ENCODE measurements at places on chromosomes 7 and 10.

GRCh38 chr7:17530244-17530643 lies 231.8 kb downstream of the AHR start:
- no peak for DNase-seq

DNA sequence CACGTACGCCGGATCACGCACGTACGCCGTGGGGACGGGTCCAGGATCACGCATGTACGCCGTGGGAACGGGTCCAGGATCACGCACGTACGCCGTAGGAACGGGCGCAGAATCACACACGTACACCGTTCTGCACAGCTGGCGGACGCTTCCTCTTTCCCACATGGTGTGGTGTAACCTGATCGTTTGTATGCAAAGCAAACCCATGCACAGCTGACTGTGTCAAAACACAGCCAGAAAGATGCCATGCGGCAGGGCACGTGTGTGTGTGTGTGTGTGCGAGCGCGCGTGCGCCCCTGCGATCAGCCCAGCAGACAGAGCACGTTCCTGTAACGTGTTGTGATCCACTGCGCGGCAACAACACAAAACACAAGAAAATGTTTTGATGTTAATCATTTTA lies 573.6 kb downstream of the DNAJB6 start:
- no peak for DNase-seq

DNA sequence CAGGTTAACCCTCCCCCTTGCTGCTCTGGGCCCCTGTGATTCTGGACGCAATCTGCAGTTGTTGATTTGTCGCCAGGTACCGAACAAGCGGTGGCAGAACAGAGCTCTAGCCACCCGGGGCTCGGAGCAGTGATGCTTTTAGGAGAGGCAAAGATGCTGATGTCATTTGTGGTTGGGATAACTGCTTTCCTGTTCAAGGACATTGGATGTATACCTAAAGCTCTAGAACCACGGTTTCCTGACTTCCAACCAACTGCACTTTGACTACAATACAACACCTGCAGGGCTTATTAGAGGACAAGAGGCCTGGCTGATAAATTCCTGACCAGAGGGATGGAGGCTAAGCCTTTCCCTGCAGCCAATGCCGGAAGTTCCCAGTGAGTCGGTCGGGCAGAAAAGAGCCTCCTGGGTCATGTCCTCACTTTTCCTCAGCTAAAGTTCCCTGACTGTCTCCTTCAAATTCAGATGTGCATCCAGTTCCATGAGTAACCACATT lies 6.5 kb upstream of the RBM20 start:
- no peak for DNase-seq

DNA sequence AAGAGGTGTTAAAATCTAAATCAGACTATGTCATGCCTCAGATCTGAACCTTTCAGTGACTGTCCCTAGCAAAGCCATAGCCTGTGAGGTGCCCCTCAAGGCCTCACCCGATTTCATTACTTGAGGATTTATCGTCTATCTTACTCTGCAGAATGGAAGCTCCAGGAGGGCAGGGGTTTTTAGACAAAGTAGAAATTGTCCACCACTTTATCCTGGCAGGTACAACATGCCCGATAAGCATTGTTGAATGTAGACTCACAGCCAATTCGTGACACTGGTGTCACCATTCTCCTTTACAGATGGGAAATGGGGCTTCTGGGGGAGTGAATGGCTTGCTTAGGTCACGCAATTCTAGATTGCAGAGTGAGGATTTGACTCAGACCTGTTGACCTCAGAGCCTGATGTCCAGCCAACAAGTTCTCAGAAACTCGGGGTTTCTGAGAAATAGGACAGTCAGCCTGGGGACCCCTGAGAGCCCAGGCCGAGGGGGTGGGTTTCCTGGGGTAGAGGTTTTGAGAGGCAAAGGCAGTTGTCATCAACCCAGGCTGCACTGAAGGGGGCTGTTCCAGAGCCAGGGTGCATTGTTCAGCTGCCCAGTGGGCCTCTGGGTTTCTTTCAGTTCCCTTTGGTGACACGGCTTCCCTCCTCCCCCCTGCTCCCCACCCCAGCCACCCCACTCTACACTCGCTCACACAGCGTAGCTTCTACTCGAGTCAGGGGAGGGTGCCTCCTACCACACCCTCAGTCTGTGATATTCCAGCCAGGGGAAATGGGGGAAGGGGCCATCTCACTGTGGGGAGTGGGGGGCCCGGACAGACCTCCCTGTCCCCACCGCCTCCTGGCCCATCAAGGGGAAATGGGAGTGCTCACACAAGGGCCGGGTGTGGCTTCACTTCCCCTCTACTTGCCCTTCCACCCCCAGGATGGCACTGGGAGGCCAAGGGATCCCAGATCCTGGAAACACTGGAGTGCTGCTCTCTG lies 3.1 kb upstream of the IRF5 start:
- no peak for DNase-seq

- no peak for DNase-seq
Measured at GRCh38 chr7:145016068-145016467, 180.2 kb upstream of the TPK1 start.

DNA sequence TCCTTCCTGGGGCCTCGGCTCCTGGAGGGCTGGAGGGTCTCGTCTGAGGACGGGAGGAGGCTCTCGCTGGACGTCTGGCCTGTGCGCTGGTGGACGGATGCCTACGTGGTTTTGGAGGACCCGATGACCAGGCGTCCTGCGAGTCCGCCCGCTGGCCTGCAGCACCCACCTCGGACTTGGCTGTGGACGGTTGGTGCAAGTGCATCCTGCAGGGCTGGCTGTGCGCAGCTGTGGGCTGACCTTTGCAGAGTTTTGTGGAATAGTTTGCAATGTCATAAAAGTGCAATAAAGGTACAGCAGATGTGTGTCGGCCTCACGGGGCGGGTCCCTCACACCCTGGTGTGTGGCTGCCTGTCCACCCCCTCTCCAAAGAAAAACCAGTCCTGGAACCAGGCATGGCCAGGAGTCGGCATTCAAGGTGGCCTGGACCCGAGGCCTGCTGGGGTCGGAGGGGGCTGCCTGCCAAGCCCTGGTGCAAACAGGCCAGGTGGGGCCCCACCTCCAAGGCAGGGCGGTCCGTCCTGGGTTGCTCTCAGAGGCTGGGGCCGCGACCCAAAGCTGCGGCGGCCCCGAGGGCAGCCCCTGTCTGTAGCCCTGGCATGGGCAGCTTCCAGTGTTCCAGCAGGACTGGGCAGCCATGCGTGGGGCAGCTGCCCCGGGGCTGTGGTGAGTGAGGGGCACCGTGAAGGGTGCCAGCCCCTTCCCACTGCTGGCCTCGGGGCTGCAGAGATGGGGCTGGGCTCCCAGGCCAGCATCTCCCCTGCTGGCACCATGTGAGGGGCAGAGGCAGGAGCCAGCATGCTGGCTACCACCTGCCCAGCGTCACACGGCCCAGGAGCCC lies 29.3 kb upstream of the FOXL3 start:
- no peak for DNase-seq

GRCh38 chr10:71795248-71795647 lies 21.9 kb upstream of the VSIR start:
- no peak for DNase-seq

- DNase-seq = no peak
Measured at GRCh38 chr10:117928741-117929140, 118.0 kb downstream of the RAB11FIP2 start.

- DNase-seq = no peak
Measured at GRCh38 chr10:70174058-70174741, 3.9 kb upstream of the SAR1A start.

GRCh38 chr10:28365840-28366239 lies 63.0 kb upstream of the MPP7 start:
- DNase-seq = no peak

DNA sequence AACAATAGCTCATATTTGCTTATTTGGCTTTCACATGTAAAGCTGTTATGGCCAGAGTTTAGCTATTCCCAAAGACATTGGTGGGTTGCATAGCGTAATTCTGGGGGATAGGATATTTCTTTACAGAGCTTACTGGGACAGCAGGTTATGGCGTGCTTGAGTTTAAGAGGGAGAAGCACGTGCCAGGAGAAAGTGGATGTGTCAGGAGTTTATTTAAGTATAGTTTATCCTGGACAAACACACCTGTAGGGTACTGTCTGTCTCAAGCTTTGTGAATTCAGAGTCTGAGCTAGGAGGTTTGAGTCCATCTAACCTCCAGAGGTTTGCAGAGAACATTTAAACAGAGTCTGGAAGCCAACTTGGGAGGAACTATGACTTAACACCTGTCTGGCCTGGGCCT lies 21.3 kb downstream of the GBF1 start:
- DNase-seq = no peak

- DNase-seq = no peak
Measured at GRCh38 chr7:30276203-30276900, 8.0 kb upstream of the ZNRF2 start.

DNA sequence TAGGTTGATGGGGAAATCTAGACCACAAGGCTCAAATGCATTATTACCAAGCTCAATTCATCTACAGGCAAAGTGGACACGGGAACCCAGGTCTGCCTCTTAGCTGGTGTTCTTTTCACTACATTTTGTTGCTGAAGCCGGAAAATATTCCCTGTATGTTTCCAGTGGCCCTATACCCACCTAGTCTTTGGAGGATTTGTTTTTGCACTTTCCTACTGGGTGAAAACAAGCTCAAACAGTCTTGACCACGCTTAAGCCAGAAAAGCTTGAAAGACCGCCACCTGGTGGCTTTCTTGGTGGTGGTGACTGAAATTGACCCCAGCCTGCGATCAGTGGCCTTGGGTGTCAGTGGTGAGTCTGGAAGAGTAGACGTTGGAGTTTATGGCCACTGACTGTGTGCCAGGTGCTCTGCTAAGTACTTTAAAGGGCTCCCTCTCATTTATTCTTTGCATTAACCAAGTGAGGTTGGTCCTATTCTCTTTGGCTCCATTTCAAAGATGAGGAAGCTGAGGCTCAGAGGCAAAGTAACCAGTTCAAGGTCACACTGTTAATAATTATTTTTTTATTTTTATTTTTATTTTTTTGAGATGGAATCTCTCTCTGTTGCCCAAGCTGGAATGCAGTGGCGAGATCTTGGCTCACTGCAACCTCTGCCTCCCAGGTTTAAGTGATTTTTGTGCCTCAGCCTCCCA lies 11.1 kb upstream of the CRTAC1 start:
- no peak for DNase-seq

DNA sequence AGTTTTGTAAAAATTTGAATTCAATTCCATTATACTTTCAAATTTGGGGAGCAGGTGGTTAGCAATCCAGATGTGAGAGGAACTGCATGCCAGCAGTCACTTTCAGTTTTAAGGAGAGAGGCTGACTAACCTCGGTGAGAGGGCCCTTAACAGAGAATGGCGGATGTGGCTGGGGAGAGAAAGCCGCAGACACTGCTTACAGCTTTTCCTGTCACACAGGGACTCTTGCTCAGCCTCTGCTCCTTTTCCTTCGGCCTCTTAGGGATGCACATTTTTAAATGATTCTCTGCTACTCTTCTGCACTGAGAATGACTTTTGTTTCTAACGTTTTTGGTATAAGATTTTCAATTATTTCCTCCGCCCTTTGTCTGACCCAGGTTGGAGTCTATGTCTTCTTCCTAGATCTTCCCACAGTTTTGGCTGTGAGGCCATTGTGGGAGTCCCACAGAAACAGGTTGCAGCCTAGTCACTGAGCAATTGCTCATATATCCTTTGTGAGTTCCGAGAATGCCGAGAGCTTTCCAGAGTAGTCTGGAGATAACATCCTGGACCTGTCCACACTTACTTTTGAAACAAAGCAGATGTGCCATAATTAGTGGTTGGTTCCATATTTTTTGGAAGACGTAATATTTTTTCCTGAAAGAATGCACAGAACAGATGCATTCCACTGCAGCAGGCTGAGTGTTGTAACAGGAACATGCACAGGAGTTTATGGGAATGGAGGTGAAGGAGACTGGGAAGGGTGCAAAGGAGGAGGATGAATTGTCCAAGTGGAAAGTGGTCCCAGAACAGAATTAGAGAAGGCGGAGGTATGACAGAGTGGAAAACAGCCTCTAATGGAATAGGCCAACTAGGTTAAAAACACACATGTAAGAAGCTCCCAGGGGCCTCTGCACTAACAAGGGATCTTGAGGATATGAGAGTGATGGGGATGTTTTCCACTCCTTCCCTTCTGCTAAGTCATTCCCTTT lies 168.0 kb upstream of the ZNF32 start:
- no peak for DNase-seq

DNA sequence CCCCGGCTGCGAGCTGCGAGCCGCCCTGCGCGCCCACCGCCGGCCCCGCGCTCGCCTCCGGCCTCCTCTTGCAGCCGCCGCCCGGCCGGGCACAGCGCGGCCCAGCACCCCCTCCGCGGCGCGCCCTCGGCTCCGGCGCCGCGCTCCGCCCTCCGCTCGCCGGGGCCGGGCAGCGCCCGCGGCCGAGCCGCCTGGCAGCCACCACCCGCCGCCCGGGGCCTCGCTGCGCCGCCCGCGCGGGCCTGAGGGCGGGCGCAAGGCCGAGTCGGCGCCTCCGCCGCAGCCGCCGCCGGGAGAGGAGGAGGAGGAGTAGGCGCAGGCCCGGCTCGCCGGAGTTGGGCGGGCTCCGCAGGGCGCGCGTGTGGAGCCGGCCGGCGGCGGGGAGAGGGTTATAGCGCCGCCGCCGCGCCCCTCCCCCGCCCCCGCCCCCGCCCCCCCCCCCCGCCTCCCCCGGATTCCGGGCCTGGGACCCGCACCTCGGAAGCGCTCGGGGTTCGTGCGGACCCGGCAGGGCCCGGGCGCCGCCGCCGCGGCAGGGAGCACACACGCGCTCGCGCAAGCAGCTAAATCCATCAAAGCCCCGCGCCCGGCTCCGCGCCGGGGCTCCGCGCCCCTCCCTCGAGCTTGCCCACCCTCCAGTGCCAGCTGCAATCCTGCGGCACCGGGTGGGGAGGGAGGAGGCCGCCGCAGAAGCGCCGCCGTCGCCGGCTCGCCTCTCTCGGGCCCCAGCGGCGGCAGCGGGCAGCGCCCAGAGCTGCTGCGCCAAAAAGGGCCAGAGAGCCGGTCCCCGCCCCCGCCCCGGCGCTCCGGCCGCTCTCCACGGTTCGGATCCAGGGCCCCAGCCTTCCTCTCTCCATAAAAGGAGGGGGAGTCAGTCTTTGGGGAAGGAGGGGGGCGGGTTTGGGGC lies at the start of gene PDGFA:
TSS of gene PDGFA (minus strand) at position 363 of the 907 bp plus-strand sequence. CDS start 845 bp downstream, outside the sequence.
- DNase-seq = no peak

DNA sequence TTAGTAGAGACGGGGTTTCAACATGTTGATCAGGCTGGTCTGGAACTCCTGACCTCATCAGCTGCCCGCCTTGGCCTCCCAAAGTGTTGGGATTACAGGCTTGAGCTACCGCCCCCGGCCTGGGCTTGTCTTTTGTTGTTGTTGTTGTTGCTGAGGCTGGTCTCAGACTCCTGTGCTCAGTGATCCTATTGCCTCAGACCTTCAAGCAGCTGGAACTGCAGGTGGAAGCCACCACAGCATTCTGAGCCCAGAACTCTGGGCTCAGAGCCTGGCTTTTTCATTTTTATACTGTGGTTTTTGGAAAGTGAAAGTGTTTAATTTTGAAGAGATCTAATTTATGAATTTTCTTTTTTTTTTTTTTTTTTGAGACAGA lies 16.2 kb upstream of the DNAJB6 start:
- no peak for DNase-seq

DNA sequence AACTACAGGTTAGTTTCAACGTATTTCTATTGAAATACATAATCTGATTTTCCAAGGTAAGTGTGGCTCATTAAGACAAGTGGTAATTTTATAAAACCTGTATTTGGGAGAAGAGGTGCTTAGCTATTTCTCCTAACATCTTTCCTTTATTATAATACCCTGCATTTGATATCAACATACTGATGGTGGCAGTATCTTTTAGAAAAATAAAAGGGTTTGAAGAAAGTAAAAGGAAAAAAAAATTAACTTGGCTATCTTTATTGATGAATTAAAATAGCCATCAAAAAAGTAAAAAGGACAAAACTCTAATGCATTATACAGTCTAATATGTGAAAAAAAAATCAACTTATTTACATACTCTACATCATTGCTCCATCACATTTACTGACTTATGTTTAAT lies 68.0 kb downstream of the NRBF2 start:
- no peak for DNase-seq

- no peak for DNase-seq
Measured at GRCh38 chr7:155457544-155458110, 302 bp upstream of the EN2 start.
